MV-4-11 (cell line): ENCODE measurements at places on chromosomes 12 and 14.

DNA sequence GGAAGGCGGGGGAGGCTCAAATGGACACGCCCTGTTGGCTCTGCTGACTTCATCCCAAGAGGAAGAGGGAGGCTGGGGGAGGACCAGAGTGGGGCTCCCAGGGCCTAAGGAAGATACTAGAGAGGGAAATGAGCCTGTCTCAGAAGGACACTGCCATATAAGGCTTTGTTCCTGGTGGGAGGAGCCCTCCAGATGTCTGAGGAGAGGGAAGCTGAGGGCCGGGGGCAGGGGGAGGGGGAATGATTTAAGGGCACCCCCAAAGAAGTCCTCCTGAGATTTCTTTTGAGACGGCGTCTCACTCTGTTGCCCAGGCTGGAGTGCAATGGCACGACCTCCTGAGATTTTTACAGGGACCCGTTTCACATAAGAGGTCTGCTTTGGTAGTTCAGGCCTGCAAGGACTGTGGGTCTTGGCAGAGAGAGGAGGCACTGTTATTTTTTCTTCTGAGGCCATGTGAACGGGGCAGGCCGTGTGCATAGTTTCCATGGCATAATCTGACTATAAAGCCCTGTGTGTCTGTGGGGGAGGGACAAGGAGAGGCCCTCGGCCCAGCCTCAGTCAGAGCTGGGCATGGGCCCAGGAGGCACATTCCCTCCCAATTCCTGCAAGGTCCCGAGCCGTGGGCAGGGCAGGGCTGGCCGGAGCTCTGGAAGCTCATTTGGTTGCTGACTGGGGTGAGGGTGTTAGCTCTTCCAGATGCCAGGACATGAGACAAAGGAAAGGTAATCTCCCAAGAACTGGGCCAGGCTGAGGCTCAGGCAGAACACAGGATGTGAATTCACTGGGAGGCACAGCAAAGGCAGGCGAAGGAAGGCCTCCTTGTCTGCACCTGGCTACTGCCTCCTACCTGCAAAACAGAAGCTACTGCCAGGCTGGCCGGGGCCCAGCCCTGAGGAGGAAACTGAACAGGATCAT is 22.2 kb upstream of the PLEKHG3 start:
- peak; percentile 27 for DNase-seq

- DNase-seq = no peak
Observed at GRCh38 chr12:20127413-20127812, 240.9 kb upstream of the PDE3A start.

DNA sequence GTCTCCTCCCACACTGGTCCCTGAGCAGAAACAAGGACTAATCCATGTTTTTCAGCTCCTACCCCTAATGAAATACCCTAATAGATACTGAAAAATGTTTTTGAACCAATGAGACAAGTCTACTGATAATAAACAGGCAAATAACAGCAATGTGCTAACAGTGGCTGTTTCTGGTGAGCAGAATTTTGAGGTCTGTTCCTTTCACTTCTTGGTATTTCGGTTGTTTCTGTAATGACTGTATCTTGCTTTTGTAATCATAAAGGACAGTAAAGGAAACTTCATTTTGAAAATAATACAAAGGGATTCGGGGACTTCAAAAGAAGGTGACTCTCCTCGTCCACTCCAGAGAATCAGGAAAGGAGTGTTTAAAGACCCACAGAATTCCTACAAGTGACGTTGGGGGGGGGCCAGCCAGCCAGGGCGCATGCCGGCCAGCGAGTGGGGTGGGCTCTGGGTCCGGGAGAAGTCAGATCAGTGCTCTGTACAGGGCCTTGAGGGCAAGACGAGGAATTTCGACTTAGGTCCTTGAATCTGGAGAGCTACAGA is 1.1 kb upstream of the CD9 start:
- DNase-seq = no peak

- DNase-seq = no peak
Observed at GRCh38 chr12:128250096-128250495, 16.9 kb upstream of the TMEM132C start.

DNA sequence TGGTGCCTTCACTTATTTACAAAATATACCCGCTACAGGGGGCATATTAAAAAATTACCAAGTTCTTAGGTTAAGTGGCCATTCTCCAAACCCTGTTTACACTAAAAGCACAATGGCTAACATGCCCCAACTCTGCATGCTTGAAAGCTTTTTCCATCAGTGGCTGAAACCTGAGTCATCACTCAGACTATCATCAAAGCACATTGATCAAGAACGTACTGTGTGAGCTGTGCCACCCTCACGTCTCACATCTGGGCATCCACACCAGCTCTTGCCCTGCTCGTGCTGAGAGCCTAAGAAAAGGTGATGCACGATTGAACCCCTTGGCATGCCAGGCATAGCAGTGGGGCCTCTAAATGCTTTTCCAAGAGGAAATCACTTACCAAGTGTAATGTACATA is 13.2 kb downstream of the AQP6 start:
- no peak for DNase-seq

GRCh38 chr12:27244689-27245488 is 803 bp downstream of the STK38L start:
- DNase-seq = peak; percentile 26

DNA sequence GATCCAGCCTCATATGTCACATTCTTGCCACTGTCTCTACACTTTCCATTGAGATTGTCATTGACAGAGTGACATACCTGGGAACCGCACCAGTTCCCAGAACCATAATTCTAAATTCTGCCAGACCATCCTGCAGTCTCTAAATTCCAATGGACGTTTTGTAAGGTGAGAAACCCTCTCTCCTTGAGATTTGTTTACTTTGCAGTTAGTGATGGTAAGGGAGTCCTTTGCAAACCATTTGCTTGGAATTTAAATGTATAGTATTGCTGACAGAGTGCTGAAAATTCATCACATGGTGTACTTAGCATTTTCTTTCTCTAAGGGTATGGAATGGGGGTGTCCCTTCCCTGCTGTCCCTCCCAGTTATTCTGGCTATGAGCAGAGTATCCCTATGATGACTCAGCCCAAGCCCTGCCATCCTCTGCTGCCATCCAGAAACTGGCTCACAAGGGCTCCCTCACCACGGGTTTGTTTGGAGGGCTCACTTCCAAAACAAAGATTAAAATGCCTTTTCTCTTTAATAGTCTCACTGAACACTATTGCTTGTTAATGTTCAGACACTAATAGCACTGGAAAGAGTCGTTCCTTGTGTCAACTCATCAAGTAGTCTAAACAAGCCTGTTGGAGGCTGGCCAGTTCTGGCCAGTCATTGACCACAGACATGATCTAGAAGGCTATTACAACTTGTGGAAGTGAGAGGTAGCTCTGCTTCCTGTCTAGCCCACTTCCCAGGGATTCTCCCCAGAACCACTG is 129.0 kb upstream of the HMGA2 start:
- peak; percentile 41 for DNase-seq

DNA sequence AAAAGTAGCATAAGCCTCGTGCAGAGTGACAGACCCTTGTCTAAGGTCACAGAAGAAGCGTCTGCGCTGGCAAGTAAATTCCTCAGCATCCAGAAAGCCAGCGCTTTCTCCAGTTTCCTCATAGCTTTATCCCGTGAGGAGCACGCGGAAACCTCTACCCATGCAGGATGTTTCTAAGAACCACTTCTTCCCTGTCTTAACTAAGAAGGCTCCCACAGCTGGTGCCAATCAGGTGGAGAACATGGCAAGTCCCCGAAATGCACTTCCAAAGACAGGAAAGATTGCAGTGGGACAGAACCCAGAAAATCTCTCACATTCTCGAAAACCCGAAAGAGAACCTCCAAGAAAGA is 968 bp upstream of the ARID4A start:
- no peak for DNase-seq
